ENCODE measurements at places on chromosomes 5 and 9.
A peak's percentile ranks its signal among the peaks of the same experiment; 100 is the strongest.

- no peak for DNase-seq
These were observed 116.9 kb downstream of the ARRDC3 start for GRCh38 chr5:91266184-91266705.

DNA sequence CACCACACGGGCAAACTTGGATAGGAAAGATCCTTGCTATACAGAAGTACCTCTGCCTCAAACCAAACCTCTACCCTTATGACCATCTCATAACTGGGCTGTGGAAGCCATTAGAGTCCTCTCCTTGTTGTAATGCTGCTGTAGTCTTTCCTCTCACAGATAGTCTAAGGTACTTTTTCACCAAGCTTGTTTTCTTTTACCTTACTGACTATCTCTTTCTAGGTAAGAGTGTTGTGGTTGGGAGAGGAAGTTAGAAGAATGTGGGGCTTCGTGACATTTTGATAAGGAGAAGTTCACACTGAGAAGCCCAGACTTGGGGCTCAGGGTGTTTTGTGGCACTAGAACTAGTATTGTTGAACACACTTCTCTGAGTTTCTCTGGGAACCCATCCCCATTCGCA, 8.9 kb downstream of the CFAP95 start:
- no peak for DNase-seq

DNA sequence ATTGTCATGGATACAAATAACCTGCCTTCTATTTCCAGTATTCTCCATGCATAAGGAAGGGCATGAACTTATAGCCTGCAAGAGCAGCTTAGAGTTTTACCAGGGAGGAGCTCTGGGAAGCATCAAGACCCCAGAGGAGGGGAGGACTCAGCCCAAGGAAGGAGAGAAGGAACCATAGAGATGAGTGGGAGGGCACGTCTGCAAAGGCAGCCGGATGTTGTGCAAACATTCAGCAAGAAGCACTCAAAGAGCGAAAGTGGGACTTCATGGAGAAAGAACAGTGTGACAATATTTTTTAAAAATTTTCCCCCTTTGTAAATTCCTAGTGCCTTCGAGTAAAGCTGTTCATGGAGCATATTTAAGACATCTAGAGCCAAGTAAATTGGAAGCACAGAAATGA, 270.1 kb upstream of the PTGER4 start:
- DNase-seq, result no peak

- DNase-seq, result peak; percentile 96
These were observed at the start of gene MAPKAP1 for GRCh38 chr9:125706651-125707471. TSS of gene MAPKAP1 (minus strand) at chr9:125707208. CDS start at chr9:125672574, 34,634 bp downstream.

GRCh38 chr9:94920420-94921091, 194.1 kb downstream of the AOPEP start:
- no peak for DNase-seq

DNA sequence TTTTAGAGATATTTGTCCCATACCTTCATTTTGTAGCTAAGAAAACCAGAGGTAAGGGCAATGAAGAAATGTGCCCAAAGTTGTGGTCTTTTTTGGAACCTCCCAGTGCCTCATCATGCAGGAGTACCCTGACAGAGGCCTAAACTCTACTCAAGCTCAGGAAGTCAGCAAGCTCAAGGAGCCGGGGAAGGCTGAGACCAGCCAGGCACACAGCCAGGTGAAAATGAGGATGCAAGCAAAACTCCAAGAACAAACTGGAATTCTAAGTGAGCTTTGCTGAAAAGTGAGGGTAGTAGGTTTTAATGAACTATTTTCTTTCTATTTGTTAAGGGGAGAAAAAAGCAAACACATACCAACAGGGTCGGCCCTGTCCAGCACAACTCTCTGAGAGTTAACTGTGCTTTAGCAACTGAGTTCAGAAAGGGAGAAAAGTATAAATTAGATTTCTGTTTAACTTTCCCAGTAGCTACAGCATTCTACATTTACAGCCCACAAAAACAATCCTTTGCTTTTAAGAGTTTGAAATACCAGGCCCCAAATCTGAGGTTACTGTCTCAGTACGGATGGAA, 146.4 kb downstream of the GNAQ start:
- DNase-seq, result no peak

GRCh38 chr9:128118472-128118857, 9.1 kb downstream of the PTGES2 start:
- DNase-seq, result no peak

DNA sequence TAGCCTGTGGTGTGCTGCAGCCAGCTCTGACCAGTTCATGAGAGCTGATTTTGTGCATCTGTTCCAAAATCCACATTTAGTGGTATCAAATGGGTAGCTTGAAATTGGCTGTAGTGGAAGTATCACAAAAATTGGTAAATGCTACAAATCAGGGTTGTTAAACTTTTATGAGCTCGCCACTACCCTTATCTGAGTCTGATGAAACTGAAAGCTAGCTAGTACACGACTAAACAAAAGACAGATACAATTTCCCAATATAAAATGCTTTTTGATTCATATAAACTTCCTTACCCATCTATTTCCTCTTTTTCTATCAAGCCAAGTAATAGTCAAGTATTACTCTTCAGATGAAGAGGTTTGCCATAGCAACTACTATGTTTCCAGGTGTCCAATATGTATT, 392.0 kb downstream of the TMEM161B start:
- no peak for DNase-seq

GRCh38 chr5:67380431-67380830, 183.8 kb upstream of the CD180 start:
- DNase-seq, result no peak

DNA sequence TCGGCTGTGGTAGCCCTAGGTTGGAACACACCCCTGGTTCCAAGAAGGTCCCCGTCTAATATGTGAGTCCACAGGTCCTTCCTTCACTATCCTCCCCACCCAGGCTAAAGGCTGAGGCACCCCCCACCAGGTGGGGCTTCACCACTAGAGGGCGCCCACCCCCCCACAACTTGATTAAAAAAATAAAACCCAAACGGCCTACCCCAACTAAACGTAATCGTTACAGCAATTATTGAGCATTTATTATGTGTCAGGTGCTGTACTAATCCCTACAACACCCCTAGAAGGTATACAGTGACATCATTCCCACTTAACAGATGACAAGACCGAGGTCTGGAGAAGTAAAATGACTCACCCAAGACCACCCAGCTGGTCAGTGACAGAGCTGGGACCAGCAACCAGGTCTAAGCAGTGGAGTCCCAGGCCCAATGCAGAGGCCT, 65.0 kb downstream of the FGF18 start:
- DNase-seq, result peak; percentile 40

DNA sequence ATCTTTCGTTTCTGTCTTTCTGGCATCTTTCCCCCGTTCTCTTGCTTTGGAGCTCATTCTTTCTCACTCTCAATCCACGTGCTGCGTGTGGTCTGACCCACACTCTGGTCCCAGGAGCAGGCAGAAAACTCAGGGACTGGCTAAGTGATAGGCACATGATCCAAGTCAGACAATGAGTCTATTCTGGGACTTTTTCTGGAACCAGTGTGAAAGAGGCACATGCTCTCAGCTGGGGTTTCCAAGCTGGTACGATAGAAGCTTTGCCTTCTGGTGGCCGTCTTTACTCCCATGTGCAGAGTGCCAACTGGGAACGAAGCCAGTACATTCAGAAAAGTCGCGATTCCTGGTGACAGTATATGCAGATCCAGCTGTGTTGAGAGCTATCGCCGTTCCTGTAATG, 94.4 kb downstream of the PDZD2 start:
- no peak for DNase-seq

DNA sequence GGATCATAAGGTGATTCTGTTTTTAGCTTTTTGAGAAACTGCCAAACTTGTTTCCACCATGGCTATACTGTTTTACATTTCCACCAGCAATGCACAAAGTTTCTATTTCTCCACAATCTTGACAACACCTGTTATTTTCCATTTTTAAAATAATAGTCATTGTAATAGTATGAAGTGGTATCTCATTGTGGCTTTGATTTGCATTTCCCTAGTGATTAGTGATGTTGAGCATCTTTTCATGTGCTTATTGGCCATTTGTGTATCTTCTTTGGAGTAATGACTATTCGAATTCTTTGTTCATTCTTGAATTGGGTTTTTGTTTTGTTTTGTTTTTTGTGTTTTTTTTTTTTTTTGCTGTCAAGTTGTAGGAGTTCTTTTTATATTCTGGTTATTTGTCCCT, 4.9 kb downstream of the GARNL3 start:
- DNase-seq, result no peak

- no peak for DNase-seq
These were observed 355.4 kb upstream of the WWC1 start for GRCh38 chr5:167936022-167936421.

GRCh38 chr5:139638736-139639618, 9.2 kb upstream of the CXXC5 start:
- no peak for DNase-seq

DNA sequence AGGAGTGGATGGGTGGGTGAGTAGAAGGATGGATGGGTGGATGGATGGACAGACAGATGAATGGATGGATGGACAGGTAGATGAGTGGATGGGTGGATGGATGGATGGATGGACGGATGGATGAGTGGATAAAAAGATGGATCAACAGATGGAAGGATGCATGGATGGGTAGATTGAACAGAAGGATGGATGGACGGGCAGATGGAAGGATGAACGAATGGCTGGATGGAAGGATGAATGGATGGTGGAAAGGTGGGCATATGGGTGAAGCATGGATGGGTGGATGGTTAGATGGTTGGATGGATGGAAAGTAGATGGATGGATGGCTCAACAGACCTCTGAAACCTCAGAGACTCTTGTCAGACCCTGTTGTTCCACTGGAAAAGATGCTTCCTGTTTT, 10.1 kb downstream of the FLT4 start:
- DNase-seq, result no peak
